ENCODE measurements at places on chromosomes 3 and 15. TPM values are rescaled to one million over a fixed set of nuclear protein-coding genes. Genes with fewer than 3 reads are reported as not detected.
A peak's percentile ranks its signal among the peaks of the same experiment; 100 is the strongest.

GRCh38 chr3:126621171-126621570 lies 33.8 kb downstream of the TXNRD3 start:
- no peaks in the 10 kb centered on the region for H3K27me3 ChIP-seq
- H3K36me3 ChIP-seq = peaks cover 3% of the 10 kb centered on the region

GRCh38 chr3:56277236-56277635 lies 191.0 kb downstream of the ERC2 start:
- no peak for DNase-seq
- H3K4me3 ChIP-seq = no peak overlapping the region
- no peaks in the 10 kb centered on the region for H3K4me1 ChIP-seq
- H3K36me3 ChIP-seq = no peaks in the 10 kb centered on the region
- H3K27me3 ChIP-seq = no peaks in the 10 kb centered on the region

GRCh38 chr3:98784666-98785600 lies 21.8 kb downstream of the ST3GAL6 start:
- H3K4me1 ChIP-seq = no peaks in the 10 kb centered on the region
- H3K36me3 ChIP-seq = no peaks in the 10 kb centered on the region
- H3K4me3 ChIP-seq = no peak overlapping the region
- no peak for DNase-seq

DNA sequence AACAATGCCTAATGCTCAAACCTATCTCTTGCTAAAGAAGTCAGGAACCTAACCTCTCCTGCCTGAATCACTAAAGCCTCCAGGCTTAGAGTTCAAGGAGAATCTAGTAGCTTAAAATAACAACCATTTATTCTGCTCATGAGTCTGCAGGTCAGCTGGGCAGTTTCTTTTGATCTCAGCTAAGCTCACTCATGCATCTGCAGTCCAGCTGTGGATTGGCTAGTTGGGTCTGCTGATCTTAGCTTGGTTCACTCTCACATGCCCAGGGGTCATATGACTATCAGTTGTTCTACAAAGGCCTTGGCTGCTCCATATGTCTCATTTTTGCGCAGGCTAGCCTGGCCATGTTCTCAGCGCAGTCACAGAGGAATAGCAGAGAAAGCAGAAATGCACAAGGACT lies 109.2 kb upstream of the STT3B start:
- no peaks in the 10 kb centered on the region for H3K36me3 ChIP-seq
- no peak overlapping the region for H3K4me3 ChIP-seq

DNA sequence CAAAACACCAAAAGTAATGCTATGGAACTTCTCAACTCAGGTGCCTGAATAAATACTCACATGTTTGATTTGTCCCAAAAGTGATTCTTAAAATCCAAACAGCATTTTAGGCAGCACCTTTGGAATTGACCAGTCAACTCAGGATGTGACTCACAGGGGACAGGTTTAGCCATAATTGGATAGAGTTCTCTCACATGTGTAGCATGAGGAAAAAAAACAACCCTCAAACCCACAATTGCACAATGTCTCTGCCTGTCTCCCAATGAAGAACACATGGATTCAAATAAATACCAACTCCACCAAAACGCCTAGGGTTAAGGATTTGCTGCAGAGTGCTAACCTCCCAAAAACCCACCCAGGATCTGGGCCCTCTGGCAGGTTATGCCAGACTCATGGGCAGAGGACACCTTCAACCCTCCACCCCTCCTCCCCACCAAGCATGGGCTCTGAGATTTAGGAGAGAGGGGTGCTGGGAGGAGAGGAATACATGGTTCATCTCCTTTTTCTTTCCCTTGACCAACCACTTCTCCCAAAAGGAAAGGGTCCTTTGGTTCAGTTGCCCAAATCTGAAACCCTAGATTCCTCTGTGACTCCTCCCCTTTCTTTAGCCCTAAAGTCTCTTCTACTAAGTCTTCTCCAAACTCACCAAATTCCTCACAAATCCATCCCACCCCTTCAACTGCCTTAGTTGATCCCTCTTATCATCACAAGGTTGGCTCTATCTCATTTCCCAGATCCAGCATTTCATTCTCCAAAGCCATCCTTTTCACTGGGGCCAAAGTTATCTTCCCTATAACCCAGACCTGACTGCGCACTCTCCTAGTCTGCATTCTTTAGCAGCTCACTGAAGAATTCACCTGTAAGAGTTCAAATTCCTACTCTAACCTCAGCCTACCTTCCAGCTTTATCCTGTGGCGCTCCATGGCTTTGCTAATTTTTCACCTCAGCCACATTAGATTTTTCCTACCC lies 7.7 kb downstream of the RYK start:
- peaks cover 62% of the 10 kb centered on the region for H3K4me1 ChIP-seq
- no peaks in the 10 kb centered on the region for H3K36me3 ChIP-seq
- no peak for DNase-seq
- H3K27me3 ChIP-seq = no peaks in the 10 kb centered on the region
- no peak overlapping the region for H3K4me3 ChIP-seq

- H3K4me3 ChIP-seq = no peak overlapping the region
- DNase-seq = no peak
- H3K27me3 ChIP-seq = peaks cover 6% of the 10 kb centered on the region
- H3K4me1 ChIP-seq = no peaks in the 10 kb centered on the region
- H3K27ac ChIP-seq = no peak overlapping the region
These were observed 147.7 kb downstream of the RAB11A start for GRCh38 chr15:66017000-66017399.

DNA sequence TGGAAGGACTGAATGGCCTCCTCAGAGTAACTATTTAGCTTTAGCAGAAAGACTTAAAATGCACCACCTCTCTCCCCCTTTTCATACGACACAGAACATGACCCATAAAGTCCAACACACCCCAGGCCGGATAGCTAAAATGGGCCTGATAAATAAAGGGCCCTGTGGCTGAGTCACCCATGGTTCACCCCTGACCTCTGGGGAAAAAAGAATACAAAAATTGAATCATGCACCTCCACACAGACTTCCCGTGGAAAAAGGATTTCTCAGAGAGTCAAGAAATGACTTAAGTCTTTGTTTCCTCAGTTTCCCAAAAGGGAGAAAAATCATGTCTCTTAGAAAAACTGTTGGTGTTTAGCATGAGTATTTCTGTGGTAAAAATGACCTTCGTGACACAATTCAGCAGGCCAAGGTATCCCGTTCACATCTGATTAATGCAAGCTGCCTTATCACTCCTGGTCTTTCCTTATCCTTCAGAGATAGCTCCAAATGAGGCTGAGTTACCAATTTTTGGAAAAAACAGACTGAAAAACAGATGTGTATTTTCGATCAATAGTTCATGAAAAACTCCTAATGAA lies 34.0 kb upstream of the ARHGEF3 start:
- H3K4me1 ChIP-seq = peaks cover 10% of the 10 kb centered on the region
- DNase-seq = no peak
- no peak overlapping the region for H3K27ac ChIP-seq
- H3K4me3 ChIP-seq = no peak overlapping the region

DNA sequence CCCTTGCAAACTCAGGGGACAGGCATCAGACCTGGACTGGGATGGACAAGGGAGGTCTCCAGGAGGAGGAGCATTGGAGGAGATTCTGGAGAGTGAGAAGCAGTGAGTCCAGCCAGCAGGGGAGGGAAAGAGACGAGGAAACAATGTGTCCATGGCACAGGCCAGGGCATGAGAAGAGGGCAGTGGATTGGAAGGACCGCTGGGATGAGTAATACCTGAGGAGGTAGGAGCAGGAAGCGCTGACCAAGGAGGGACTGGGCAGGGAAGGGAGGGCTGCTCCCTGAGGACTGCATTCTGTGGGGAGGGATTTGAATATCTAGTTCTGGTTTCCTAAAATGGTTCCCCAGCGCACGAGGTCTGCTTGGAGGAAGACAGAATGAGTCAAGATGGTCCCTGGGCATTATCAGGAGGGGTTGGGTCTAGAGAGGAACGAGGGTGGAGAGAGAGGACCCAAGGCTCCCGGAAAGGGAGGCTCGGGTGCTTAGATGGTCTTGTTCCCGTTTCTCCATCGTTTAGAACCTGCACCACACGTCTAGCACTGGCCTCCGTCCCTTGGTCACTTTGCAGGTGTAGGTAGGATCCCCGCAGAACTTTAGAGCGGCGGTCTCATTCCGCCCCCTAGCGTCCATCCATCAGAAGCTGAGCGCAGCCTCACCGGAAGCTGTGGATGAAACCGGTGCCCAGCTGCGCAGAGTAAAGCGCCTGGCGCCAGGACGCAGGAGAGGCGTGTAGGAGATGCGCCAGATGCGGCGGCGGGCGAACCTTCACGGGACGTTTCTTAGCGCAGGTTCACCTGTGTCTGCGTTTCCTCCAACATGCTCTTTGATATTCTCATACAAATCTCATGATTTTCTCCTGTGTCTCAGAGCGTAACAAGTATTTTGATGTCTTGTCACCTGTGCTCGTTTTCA lies 190.7 kb upstream of the NDN start:
- H3K36me3 ChIP-seq = no peaks in the 10 kb centered on the region
- H3K27ac ChIP-seq = no peak overlapping the region
- DNase-seq = no peak

GRCh38 chr15:31598620-31599019 lies 272.0 kb downstream of the KLF13 start:
- H3K4me1 ChIP-seq = no peaks in the 10 kb centered on the region
- H3K4me3 ChIP-seq = no peak overlapping the region
- no peaks in the 10 kb centered on the region for H3K36me3 ChIP-seq
- no peak for DNase-seq

- no peak overlapping the region for H3K4me3 ChIP-seq
- H3K27ac ChIP-seq = no peak overlapping the region
- no peak for DNase-seq
- H3K27me3 ChIP-seq = no peaks in the 10 kb centered on the region
- H3K36me3 ChIP-seq = no peaks in the 10 kb centered on the region
These were observed 75.6 kb upstream of the SNTN start for GRCh38 chr3:63576846-63577245.

DNA sequence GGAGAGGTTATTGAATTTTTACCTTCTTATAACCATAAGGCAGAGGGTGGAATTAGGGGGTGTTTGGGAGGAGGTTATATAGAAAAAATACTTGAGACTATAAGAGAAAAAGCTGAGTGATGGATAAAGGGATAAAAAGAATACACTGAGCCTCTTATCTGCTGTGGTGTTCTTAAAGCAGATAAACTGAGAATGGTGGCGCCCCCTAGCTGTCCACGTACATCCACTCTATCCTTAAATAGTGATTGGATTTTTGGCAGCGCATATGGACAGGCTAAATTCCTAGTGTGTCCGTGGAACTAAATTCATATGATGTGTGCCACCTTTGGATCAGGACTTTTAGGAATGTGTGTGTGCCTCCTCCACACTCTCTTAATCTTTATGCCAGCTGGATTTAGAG lies 121.1 kb downstream of the OXSM start:
- DNase-seq = no peak
- H3K36me3 ChIP-seq = no peaks in the 10 kb centered on the region

DNA sequence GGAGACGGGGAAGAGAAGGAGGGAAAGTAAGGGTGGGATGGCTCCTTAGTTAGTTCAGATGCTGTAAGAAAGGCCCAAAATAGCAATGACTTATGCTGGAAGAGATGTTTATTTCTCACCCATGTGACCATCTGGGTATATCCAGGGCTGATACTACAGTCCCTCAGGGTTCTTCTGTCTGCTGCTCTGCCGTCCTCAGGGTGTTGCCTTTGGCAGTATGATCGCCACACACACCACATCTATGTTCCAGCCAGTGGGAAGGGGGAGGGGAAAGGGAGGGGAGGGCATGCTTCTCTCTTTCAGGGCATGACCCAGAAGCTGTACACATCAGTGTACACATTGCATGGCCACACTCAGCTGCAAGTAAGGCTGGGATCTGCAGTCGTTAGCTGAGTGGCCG lies 10.2 kb downstream of the CD276 start:
- H3K36me3 ChIP-seq = no peaks in the 10 kb centered on the region
- peak overlapping the region; percentile 57 for H3K27ac ChIP-seq
- H3K27me3 ChIP-seq = no peaks in the 10 kb centered on the region
- no peaks in the 10 kb centered on the region for H3K4me1 ChIP-seq
- DNase-seq = peak; percentile 53
- no peak overlapping the region for H3K4me3 ChIP-seq

DNA sequence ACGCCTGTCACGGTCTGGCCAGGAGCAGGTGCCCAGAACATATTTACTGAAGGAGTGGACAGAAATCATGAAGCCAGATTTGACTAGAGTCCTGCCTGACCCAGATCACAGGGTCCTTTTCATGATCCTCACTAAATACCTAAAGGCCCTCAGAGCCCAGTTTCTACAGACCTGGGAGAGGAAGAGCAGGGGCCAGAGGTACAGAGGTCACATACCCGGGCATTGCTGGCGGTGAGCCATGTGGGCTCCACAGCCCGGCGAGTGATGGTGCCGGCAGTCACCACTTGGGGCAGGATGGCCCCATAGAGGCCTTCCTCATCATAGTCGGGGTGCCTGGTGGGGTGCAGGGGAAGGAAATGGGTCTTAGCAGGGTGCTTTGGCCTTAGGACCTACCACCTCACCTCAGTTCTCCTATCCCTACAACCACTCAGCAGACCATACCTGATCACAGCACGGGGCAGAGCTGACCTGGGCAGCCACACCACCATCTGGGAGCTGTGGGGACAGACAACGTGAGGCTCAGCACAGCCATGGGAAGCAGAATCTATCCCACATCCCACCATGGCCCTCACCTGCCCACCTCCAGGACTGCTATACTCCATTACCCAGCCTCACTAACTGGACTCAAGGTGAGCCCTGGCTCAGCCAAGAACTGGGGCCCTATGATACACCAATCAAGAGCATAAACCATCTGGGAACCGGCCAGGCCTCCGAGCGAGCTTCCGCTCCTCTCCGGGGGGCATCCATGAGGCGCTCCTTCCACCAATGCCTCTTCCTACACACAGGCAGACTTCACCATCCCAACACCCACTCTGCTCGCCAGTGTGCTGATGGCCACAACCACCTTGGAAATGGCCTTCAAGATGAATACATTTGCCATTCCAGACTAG lies 12.9 kb downstream of the POLG start:
- H3K4me1 ChIP-seq = no peaks in the 10 kb centered on the region
- no peak overlapping the region for H3K4me3 ChIP-seq
- H3K27ac ChIP-seq = no peak overlapping the region
- no peak for DNase-seq
- peaks cover 81% of the 10 kb centered on the region for H3K36me3 ChIP-seq

DNA sequence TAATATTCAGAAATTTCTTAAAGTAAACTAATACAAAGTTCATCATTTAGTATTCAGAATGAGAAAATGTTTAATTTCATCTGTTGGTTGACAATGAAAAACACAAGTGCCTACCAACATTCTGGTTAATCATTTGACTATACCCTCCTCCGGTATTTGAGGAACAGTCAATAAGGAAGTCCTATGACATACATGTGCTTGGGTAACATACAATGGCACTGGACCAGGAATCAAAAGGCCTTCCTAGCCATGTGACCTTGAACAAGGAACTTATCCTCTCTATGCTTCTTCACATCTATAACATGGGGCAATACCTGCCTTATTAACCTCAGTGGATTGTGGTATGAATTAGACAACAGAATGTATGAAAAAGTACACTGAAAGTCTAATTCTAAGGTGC lies 65.8 kb downstream of the ZNF280D start:
- no peak overlapping the region for H3K27ac ChIP-seq
- no peak overlapping the region for H3K4me3 ChIP-seq
- H3K27me3 ChIP-seq = no peaks in the 10 kb centered on the region
- no peak for DNase-seq
- no peaks in the 10 kb centered on the region for H3K4me1 ChIP-seq

The EBLN2 gene
- total RNA-seq = 14.7 TPM

The HTR3E gene
- total RNA-seq = not detected

The GOLGB1 gene
- total RNA-seq = 44.8 TPM

The PLSCR2 gene
- not detected for total RNA-seq

The IL17RD gene
- total RNA-seq = 46.8 TPM

The SUCNR1 gene
- 0.36 TPM for total RNA-seq

The ILDR1 gene
- not detected for total RNA-seq

The GOLGA6L22 gene
- not detected for total RNA-seq

The FBLN2 gene
- total RNA-seq = 76.3 TPM

The RASL12 gene
- 62.5 TPM for total RNA-seq

The ZNF774 gene
- total RNA-seq = 2.8 TPM

The TEX55 gene
- total RNA-seq = not detected

The FRMD4B gene
- 15.7 TPM for total RNA-seq

The KIF15 gene
- 0.66 TPM for total RNA-seq
